Effector memory CD4-positive, alpha-beta T cell (primary cell): ENCODE measurements at places on chromosomes 5 and 9.

DNA sequence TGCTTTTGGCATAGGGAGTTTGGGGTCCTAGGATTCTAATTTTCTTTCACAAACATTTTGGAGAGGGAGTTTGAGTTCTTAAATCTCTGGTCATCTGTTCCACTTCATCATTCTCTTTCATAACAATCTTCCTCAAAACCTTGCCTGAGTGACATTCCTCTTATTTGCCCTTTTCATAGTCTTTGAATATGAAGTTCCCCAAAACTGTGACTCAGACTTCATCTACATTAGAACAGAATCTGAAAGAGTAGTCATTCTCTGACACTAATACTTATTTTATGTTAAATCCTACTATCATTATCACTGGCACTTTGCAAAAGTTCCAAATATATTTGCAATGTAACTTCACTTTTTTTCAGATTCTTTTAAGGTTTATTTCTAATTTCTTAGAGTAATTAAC is 163.8 kb downstream of the CDH10 start:
- no peak for DNase-seq

GRCh38 chr5:14245132-14245925 is 102.2 kb downstream of the TRIO start:
- DNase-seq, result no peak

GRCh38 chr5:15073453-15073852 is 201.9 kb upstream of the ANKH start:
- DNase-seq, result no peak

DNA sequence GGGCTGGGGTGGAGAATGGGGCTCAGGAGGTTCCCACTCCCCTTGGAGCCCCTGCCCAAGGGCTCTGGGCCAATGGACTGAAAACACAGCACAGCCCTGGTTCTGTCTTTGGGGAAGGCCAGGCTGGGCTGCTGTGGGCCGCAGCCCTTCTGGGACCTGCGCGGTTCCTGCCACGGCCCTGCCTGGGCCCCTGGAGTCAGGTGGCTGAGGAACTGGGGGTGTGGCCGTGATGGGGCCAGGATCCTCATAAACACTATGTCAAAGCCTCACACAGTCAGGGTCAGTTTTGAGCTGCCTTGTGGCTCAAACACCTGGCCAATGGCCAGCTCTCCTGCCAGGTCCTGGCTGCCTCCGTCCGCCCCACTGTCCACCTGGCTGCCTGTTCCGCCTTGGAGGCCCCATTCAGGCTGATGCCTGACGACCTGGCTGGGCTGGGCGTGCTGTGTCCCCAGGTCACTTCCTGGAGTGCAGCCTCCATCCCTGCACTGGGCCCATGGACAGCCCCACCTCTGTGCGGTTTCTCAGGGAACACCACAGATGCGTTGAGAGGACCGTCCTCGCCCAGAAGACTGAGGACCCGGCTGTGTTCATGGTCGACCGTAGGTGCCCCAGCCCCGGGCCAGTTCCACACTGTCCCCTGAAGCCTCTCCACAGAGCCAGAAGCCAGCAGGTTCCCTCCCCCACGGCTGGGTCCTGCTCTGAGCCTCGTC is 27.5 kb downstream of the PAEP start:
- no peak for DNase-seq

- no peak for DNase-seq
These were observed 88.9 kb downstream of the SLF1 start for GRCh38 chr5:94707359-94707758.

GRCh38 chr9:69136779-69137178 is 37.3 kb upstream of the TJP2 start:
- no peak for DNase-seq

DNA sequence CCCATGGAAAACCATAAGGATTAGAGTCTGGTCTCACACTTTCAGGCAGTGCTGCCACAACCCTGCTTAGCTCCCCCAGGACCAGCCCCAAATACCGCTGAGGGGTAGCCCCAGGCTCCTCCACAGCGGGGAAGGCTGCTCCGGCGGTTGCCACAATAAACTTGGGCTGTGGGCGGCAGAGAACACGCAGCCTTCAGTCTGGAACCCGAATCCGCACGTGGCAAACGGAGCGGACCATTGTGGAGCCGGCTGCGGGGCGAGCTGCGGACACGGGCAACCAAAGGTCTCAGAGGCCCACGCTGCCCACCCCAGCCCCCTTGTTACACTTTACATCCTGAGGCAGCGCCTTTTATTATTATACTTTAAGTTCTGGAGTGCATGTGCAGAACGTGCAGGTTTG is 37.3 kb upstream of the C9orf72 start:
- DNase-seq, result no peak

DNA sequence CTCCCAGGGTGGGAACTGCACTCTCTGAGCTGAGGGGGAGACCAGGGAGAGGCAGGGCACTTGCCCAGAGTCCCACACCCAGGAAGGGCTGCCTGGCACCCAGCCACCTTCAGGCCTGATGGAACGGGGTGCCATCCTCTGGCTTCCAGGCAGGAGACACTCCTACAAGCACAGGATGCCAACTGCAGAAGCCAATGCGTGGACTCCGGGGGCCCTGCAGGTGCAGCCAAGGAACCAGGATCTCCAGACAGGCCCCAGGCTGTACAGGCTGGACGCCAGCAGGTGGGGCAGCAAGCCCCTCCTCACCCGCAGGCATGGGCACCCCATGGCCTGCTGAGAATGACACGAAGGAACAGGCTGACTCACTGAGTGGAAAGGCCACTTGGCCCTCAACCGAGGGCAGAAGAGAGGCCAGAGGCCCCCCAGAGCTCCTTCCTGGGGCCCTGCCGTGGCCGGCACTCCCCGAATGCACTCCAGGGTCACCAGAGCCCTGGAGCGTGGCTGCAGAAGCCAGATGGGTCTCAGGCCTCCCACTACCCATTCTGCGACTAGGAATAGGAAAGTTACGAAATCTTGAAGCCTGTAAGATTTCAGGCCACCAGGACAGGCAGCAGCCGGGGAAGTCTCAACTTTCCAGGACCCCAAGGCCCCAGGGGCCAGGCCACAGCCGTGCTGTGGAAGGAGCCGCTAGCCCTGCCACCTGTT is 15.7 kb downstream of the NACC2 start:
- no peak for DNase-seq

GRCh38 chr5:143017541-143017940 is 247.4 kb downstream of the ARHGAP26 start:
- DNase-seq, result no peak

GRCh38 chr9:36956908-36957307 is 77.2 kb downstream of the PAX5 start:
- no peak for DNase-seq

DNA sequence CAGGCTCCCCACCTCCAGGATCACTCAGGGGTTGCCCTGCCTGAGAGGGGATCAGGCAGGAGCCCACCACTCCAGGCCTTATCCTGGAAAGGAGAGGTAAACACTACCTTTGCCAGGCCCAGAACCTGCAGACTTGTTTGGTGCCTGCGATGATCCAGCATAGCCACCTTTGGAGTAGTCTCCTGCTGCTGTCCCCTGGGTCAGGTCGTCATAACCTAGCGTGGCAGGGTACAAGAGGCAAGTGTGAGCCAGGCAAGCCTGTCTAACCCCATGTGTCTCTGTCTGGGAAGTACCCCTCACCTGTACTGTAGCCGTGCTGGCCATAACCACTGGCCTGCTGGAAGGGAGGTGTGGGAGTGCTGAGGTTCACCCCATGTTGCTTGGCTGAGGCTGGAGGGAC is 106.1 kb downstream of the UBE2R2 start:
- DNase-seq, result no peak

DNA sequence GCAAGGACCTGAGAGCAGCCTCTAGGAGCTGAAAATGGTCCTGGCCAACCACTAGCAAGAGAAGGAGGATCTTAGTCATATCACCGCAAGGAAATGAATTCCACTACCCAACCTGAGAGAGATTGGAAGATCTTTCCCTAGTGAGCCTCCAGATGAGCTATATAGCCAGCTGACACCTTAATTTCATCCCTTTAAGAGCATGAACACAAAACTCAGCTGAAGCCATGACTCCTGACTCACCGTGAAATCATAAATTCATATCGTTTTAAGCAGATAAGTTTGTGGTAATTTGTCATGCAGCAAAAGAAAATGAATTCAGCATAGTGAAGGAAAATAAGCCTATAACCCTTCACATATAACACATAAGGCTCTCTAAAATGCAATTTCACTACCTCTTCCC is 23.5 kb downstream of the MAPKAP1 start:
- DNase-seq, result no peak
